Immature natural killer cell (primary cell): ENCODE measurements at places on chromosomes 1 and 21. TPM values are rescaled to one million over a fixed set of nuclear protein-coding genes. Genes with fewer than 3 reads are reported as not detected.

Gene SSX2IP
- 14.4 TPM for polyA plus RNA-seq

Gene TNFRSF14
- polyA plus RNA-seq = 75.1 TPM

Gene CNTN2
- polyA plus RNA-seq = not detected

Gene PSEN2
- polyA plus RNA-seq = 19.5 TPM

Gene HPCA
- not detected for polyA plus RNA-seq

GRCh38 chr1:165793951-165794350 lies 25.3 kb upstream of the TMCO1 start:
- DNase-seq = no peak
- peaks cover 11% of the 10 kb centered on the region for H3K27me3 ChIP-seq
- H3K4me3 ChIP-seq = no peak overlapping the region
- H3K36me3 ChIP-seq = no peaks in the 10 kb centered on the region
- H3K27ac ChIP-seq = no peak overlapping the region

- H3K36me3 ChIP-seq = no peaks in the 10 kb centered on the region
- no peak for DNase-seq
- no peaks in the 10 kb centered on the region for H3K27me3 ChIP-seq
- no peak overlapping the region for H3K27ac ChIP-seq
- H3K4me3 ChIP-seq = no peak overlapping the region
- H3K4me1 ChIP-seq = no peaks in the 10 kb centered on the region
These were observed 71.7 kb downstream of the SEC16B start for GRCh38 chr1:177897998-177898654.

DNA sequence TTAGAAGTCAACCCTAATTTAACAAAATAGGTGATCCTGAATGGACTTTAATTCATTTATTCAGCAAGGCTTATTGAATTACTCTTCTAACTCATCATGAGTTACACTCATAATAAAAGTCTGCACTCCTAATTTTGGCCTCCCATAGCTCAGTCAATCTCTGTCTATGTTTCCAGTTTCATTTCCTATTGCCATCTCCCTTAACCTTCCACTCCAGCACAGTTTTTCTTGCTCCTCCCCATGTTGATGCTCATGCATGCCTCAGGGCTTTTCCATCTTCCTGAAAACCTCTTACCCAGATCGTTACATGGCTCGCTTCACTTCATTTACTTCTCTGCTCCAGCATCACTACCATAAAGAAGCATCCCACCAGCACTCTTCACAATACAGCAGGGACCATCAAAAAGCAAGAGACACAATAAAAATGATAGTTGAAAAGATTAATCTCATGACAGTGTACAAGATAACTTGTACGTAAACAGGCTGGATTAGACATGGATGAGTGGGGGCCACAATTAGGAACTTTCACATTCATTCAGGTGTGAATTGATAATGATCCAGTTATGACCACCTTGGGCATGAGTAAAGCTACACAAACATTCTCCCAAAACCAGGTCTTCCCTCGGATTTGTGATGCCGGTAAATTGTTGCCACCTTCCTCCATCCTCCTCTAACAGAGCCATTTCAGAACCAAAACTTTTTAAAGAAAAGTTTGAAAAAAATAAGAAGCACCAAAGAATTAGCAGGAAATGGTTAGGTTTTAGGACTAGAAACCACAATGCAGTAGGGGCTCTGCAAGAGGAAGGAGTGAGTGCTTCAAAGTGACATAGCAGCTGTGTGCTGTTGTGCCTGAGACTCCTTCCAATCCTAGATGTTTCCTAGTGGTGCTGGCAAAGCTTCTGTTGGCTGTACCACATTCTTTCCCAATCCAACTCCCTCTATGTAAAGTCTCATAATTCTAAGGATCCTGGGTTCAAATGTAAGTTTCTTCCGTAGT lies 89.8 kb downstream of the OLFML2B start:
- peak overlapping the region; percentile 54 for H3K4me3 ChIP-seq
- peak; percentile 30 for DNase-seq
- no peaks in the 10 kb centered on the region for H3K27me3 ChIP-seq
- H3K36me3 ChIP-seq = no peaks in the 10 kb centered on the region
- H3K27ac ChIP-seq = peak overlapping the region; percentile 54

DNA sequence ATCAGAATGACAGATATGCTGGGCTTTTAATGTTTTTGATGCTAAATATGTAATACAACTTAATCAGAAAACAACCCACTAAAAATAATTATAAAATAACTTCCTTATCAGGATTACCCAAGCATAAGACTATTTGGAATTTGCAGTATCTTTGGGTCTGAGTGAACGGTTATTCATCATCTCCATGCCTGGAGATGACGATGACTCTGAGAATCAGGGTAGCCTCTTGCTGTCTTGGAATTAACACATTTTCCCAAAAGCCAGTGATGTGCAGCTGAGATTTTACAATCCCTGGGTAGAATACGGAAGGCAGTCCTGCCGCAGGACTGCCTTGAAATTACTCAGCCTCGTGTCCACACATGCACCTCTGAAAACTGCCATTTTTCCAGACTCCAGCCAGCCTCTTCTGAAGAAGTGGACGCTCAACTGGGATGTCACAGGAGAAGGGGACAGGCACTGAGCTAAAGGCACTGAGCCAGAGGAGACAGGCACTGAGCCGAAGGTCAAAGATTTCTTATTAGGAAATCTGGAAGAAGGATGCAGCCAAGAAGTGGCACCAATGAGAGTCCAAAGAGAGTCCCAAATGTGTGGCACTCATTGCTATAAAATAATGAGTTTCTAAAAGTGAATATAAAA lies 85.5 kb downstream of the PGBD5 start:
- no peak overlapping the region for H3K4me3 ChIP-seq
- no peak for DNase-seq
- H3K36me3 ChIP-seq = no peaks in the 10 kb centered on the region
- H3K27ac ChIP-seq = no peak overlapping the region
- no peaks in the 10 kb centered on the region for H3K4me1 ChIP-seq
- peaks cover 8% of the 10 kb centered on the region for H3K27me3 ChIP-seq

GRCh38 chr1:45412899-45413298 lies 72.7 kb upstream of the MUTYH start:
- no peaks in the 10 kb centered on the region for H3K4me1 ChIP-seq
- no peaks in the 10 kb centered on the region for H3K27me3 ChIP-seq
- no peak overlapping the region for H3K27ac ChIP-seq
- H3K36me3 ChIP-seq = no peaks in the 10 kb centered on the region
- H3K4me3 ChIP-seq = no peak overlapping the region

- H3K27ac ChIP-seq = peak overlapping the region; percentile 41
- H3K4me1 ChIP-seq = peaks cover 19% of the 10 kb centered on the region
- H3K27me3 ChIP-seq = no peaks in the 10 kb centered on the region
- no peak for DNase-seq
These were observed 6.8 kb downstream of the C1orf74 start for GRCh38 chr1:209777587-209777986.

GRCh38 chr21:36155603-36156338 lies 853 bp upstream of the DOP1B start:
- H3K27ac ChIP-seq = no peak overlapping the region
- H3K4me1 ChIP-seq = peaks cover 22% of the 10 kb centered on the region
- no peak for DNase-seq
- no peaks in the 10 kb centered on the region for H3K36me3 ChIP-seq
- no peaks in the 10 kb centered on the region for H3K27me3 ChIP-seq

DNA sequence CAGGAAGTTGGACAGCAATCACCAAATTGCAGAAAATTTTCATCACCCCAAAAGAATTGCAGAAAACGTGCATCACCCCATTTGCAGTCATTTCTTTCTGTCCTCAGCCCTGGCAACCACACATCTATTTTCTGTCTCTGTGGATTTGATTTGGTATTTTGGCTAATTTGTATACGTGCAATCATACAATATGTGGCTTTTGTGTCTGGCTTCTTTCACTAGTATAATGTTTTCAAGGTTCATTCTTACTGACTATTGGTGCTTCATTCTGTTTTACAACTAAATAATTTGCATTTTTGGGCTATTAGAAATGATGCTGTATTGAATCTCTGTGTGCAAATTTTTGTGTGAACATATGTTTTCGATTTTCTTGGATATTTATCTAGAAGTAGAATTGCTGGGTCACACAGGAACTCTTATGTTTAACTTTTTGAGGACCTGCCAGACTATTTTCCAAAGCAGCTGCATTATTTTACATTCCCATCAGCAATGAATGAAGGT lies 24.8 kb upstream of the PRDM2 start:
- no peak overlapping the region for H3K4me3 ChIP-seq
- DNase-seq = no peak
- H3K27ac ChIP-seq = no peak overlapping the region
- H3K27me3 ChIP-seq = no peaks in the 10 kb centered on the region

GRCh38 chr1:183390561-183390960 lies 27.6 kb downstream of the NMNAT2 start:
- no peak overlapping the region for H3K27ac ChIP-seq
- no peak for DNase-seq
- H3K4me3 ChIP-seq = no peak overlapping the region
- H3K36me3 ChIP-seq = no peaks in the 10 kb centered on the region
- H3K27me3 ChIP-seq = peaks cover 8% of the 10 kb centered on the region
- no peaks in the 10 kb centered on the region for H3K4me1 ChIP-seq

DNA sequence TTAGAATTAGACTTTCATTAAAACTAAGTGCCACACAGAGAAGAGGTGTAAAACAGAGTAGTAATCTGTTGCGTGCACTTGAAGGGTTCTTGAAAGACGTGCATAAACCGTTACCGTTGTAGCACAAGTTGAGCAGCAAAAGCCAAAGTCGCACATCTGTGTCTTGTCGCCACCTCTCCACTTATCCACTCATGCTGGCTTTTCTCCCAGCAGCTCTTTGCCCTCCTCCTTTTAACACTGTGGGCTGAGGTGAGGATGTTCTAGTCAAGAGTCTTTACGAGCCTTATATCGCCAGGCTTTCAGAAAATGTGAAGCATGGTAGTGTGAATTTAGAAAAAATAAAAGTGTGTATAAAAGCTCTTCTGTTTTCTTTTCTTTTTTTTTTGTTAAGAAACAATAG lies 48.0 kb downstream of the NR5A2 start:
- no peak overlapping the region for H3K27ac ChIP-seq
- peaks cover 14% of the 10 kb centered on the region for H3K4me1 ChIP-seq
- peaks cover 6% of the 10 kb centered on the region for H3K27me3 ChIP-seq
- H3K4me3 ChIP-seq = no peak overlapping the region
- H3K36me3 ChIP-seq = no peaks in the 10 kb centered on the region

- H3K4me3 ChIP-seq = peak overlapping the region; percentile 94
- H3K36me3 ChIP-seq = no peaks in the 10 kb centered on the region
- DNase-seq = peak; percentile 51
These were observed 769 bp downstream of the GALE start for GRCh38 chr1:23799570-23800399.

DNA sequence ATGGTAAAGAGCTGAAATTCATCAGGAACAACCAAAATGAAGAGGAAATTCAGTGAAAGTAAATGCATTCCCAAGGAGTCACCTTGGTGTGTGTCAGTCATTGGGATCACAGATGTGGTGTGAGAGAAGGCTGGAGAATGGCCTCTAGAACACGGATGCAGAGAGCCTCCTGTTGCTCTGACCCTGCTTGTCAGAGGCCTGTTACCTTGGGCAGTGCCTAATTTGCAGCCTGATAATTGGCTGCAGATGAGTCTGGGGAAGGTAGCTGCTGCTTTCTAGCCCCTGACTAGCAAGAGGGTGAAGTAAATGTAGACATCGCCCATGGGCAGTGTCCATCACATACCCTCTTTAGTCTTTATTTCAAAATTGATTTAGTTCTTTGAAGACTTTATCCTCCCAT lies 3.3 kb downstream of the GCSAML start:
- peaks cover 11% of the 10 kb centered on the region for H3K4me1 ChIP-seq
- no peak for DNase-seq
- H3K27me3 ChIP-seq = no peaks in the 10 kb centered on the region
- H3K4me3 ChIP-seq = no peak overlapping the region

GRCh38 chr1:43437031-43437973 lies 16.4 kb downstream of the HYI start:
- H3K36me3 ChIP-seq = no peaks in the 10 kb centered on the region
- no peak overlapping the region for H3K4me3 ChIP-seq
- DNase-seq = no peak
- H3K4me1 ChIP-seq = no peaks in the 10 kb centered on the region
- no peak overlapping the region for H3K27ac ChIP-seq
- H3K27me3 ChIP-seq = no peaks in the 10 kb centered on the region

- DNase-seq = no peak
- H3K27ac ChIP-seq = no peak overlapping the region
- H3K4me3 ChIP-seq = no peak overlapping the region
- no peaks in the 10 kb centered on the region for H3K36me3 ChIP-seq
- H3K27me3 ChIP-seq = no peaks in the 10 kb centered on the region
These were observed 1.8 kb downstream of the OBSCN start for GRCh38 chr1:228209657-228210056.

DNA sequence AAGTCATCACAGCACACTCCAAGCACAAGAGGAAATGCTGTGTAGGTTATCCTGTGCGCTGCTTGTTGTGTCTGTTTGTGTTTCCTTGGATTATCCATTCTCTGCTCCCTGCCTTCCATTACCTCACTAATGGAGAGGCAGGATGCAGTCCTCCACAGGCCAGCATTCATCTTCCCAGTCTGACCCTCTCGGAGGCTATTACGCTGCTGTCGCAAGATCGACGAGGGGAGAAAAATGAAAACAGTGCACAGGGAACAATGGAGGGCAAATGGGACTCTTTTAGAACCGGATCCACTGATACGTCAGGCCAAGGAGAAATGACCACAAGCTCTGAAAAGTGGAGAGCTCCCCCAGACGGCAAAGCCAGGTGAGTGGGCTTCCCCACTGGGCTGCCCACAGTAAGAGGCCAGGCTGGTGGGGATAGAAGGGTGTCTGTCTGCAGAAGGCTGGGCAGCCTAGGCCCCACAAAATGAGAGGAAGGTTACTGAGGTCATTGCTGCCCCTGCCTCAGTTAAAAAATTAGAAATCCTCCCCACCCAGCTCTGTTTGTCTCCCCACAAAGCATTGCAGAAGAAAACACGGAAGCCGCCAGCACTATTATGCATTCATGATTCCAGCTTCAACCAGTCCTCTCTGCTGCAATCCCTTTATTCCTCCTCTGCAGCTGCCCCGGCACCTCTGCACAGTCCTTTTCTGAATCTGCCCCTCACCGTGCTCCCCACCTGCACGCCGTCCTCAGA lies 21.7 kb downstream of the LRRN2 start:
- H3K4me1 ChIP-seq = no peaks in the 10 kb centered on the region
- no peak overlapping the region for H3K4me3 ChIP-seq
- no peaks in the 10 kb centered on the region for H3K27me3 ChIP-seq
- DNase-seq = no peak
- no peaks in the 10 kb centered on the region for H3K36me3 ChIP-seq

GRCh38 chr1:226107471-226108460 lies 45.2 kb downstream of the H3-3A start:
- no peak for DNase-seq
- H3K27ac ChIP-seq = peak overlapping the region; percentile 80
- peaks cover 8% of the 10 kb centered on the region for H3K27me3 ChIP-seq
- no peaks in the 10 kb centered on the region for H3K36me3 ChIP-seq
- H3K4me3 ChIP-seq = no peak overlapping the region

- H3K4me3 ChIP-seq = no peak overlapping the region
- no peak overlapping the region for H3K27ac ChIP-seq
- no peak for DNase-seq
- H3K36me3 ChIP-seq = no peaks in the 10 kb centered on the region
- no peaks in the 10 kb centered on the region for H3K27me3 ChIP-seq
- H3K4me1 ChIP-seq = no peaks in the 10 kb centered on the region
These were observed 15.0 kb downstream of the DISP1 start for GRCh38 chr1:222829868-222830267.
